H1 (cell line): ENCODE measurements at places on chromosomes 1 and 21. TPM values are rescaled to one million over a fixed set of nuclear protein-coding genes. Genes with fewer than 3 reads are reported as not detected.
A peak's percentile ranks its signal among the peaks of the same experiment; 100 is the strongest.

KIF1B gene
- total RNA-seq: 73.9 and 74.2 TPM in 2 replicates

KRTAP12-4 gene
- not detected in 2 replicates for total RNA-seq

CD1E gene
- total RNA-seq: not detected in 2 replicates

DNA sequence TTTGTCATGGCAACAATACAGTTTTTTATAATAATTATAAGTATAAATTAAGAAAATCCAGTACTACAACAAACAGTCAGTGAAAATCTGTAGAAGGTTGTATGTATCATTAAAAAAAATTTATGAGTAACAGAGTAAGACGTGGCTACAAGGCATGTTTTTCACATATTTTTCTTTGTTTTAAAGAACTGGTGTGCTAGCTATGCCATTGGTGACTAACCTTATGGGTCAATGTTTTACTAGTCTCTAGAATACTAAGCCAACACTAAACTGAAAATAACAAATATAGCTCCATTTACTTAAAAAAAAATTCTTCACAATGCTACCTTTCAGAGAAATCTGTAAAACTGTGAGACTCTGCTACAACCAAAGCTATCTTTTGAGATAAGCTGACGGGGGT lies 261.5 kb downstream of the ADGRL2 start:
- no peak for DNase-seq

HHIPL2 gene
- total RNA-seq: not detected in 2 replicates

CR2 gene
- 3.0 and 4.1 TPM in 2 replicates for total RNA-seq

DNA sequence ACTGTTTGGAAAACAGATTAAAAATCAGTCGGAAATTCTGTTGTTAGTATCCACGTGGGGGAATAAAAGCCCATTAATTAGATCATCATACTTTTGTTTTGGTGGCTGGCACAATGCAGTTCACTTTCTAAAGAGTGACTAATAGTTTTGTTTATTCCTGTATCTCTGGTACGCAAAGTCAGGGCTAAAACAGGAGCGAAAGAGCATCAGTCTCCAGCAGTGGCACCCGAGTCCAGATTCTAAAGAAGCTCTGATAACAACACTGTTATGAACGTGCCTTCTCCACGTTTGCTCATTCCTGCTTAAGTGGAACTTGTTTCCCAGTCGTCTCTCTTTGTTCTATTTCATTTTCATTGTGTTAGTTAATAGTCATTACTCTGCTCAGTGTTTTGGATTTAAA lies 69.6 kb downstream of the HSPA13 start:
- no peak for DNase-seq

S100A7 gene
- total RNA-seq: not detected in 2 replicates

GRCh38 chr1:44315521-44315920 lies 39.5 kb downstream of the ERI3 start:
- no peak for DNase-seq

LDLRAD2 gene
- total RNA-seq: 0.74 and 0.94 TPM in 2 replicates

- DNase-seq: no peak
These were observed 79.2 kb downstream of the RNF220 start for GRCh38 chr1:44484155-44484688.

- no peak for DNase-seq
These were observed 1.8 kb downstream of the ARF1 start for GRCh38 chr1:228084325-228084724.

DNA sequence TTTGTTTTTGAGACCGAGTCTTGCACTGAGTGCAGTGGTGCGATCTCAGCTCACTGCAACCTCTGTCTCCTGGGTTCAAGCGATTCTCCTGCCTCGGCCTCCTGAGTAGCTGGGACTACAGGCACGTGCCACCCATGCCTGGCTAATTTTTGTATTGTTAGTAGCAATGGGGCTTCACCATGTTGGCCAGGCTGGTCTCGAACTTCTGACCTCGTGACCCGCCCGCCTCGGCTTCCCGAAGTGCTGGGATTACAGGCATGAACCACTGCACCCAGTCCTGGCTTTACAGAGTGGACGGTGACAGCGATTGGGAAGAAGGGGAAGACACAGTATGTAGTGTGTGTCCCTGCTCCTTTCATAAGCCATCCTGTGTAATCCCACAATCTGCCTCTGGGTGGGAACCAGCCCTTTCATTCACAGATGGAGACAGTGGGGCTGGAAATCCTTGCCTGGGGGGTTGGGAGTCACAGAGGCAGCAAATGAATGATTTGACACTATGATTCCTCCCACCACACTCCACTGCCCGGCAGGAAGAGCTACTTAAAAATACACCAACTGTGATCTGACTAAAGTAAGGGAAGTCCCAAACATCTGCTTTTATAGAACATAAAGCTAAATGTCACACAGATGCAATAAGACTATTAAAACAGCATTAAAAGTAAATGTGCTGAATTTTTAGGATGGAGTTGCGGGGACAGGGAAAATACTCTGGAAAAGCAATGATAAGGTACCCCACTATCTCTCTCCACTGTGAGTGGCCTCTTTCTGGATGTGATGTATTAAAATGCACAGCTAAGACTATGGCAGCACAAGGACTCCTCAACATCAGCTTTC lies 4.5 kb downstream of the PARP1 start:
- DNase-seq: no peak

APH1A gene
- 110 and 111 TPM in 2 replicates for total RNA-seq

DNA sequence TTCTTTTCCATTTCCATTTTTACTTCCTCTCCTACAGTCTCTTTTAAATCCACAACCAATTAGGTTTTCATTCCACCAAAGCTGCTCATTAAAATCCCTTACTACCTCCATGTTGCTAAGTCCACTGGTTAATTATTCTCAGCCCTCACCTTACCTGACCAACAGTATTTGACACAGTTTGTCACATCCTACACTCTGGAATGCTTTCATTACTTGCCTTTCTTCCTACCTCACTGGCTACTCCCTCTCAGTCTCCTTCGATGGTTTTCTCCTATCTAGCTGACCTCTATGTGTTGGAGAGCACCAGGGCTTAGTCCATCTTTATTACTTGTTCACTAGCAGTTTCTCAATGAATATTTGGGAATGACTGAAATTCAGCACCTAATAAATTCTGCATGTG lies 78.6 kb downstream of the NME7 start:
- no peak for DNase-seq

- DNase-seq: no peak
These were observed 889.2 kb downstream of the TTLL7 start for GRCh38 chr1:83109692-83110091.

HES2 gene
- 0.15 and 0.36 TPM in 2 replicates for total RNA-seq

DNA sequence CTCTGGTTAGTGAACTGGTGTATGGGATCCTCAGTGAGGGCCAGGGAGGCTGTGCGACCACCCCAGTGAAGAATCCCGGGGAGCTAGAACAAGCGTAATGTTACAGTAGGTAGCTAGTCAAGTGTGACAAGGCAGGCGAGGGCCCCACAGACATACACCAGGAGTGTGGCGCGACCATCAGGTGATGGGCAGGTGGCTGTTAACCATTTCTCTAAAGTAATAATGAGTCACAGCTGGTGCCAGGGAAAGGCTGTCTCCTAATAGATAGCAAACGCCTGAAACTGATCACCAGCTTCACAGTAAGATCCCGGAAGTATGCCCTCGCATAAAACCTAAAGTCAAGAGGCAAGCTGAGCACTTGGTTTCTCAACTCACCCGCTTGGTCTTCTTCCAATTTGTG lies 40.5 kb upstream of the TARBP1 start:
- DNase-seq: no peak

- DNase-seq: no peak
These were observed 241.1 kb upstream of the B3GALT2 start for GRCh38 chr1:193427524-193427923.

GRCh38 chr1:92484472-92485380 lies 2.0 kb downstream of the GFI1 start:
- DNase-seq: peak; percentile 79

DNA sequence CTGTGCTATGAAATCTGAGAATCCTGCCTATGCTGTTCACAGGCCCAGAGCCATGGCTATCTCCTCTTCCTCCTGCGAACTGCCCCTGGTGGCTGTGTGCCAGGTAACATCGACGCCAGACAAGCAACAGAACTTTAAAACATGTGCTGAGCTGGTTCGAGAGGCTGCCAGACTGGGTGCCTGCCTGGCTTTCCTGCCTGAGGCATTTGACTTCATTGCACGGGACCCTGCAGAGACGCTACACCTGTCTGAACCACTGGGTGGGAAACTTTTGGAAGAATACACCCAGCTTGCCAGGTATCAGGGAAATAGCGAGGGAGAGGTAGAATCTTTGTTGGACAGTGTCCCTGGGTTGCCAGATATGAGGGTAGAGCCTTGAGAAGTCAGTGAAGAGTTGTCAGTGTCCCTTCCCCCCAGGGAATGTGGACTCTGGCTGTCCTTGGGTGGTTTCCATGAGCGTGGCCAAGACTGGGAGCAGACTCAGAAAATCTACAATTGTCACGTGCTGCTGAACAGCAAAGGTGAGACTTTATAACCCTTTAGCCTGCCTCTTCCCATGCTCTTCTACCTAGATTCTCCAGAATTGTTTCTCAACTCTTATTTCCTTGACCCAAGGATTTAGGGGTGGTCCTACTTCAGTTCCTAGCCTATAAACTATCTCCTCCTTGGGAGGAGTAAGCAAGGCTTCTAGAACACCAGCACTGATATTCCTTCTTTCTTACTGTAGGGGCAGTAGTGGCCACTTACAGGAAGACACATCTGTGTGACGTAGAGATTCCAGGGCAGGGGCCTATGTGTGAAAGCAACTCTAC lies 1.4 kb downstream of the NIT1 start:
- DNase-seq: peak; percentile 47

DNA sequence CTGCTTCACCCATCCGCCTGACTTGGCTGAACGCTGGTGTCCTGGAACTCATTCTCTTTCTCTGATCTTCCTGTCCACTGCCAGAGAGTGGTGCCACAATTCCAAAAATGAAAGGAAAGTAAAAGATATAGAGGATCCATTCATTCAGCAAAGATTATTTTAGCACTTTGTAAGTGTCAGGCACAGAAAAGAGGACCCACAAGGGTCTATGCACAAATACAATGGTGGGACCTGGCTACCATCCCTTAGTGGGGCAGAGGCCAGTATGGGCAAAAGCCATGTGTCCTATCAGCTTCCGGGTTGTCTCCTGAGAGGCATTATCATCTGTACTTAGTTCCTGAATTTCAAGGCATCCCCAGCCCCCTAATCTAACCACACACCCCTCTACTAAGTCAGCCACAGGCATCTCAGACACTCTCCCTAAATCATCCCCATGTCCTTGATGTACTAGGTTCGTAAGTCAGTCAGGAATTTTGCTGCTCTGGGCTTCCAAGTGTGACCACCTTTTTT lies 19.0 kb downstream of the SSR2 start:
- DNase-seq: no peak

DNA sequence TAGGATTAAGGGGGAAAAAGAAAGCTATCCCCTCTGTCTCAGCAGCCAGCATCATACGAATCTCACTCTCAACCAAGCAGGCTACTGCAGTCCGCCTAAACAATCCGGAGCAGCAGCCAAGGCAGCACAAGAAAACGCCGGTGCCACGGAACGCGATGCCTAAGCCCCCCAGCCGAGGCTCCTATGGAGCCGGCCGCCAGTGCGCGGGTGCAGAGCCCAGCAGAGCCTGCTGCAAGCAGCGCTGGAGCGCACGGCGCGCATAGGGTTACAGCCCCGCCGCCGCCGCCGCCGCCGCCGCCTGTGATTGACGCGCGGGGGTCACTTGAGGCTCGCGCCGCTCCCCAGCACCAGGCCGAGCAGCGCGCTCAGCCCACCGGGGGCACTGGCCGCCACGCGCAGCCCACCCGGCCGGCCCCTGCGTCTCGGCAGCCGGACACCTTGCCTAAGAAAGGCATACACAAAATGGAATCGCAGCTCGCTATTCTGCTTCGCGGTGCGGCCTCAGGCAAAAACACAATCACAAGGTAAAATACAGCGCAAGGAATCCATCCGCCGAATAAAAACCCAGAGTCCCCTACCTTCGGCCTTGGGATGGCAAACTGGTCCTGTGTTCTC lies 780 bp downstream of the HIVEP3 start:
- DNase-seq: no peak
